ENCODE measurements at places on chromosomes 1 and 21.

DNA sequence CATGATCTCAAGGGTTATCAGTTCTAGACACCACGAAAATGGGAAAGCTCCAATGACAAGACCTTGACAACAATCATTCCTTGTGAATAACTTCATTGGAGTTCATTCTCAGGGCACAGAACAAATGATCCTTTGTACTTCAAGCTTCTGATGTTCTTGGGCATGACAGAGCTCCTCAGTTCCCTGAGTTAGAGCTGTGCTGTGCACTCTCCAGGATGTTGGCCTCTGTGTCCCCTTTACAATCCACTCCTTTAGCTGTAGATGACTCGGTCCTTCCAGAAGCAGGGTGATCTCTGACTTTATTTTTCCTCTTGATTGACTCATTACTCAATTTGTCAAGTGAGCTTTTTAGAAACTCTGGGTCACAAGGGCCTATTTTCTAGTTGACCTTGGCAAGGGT is 3.9 kb upstream of the FAM78B start:
- DNase-seq, result no peak

DNA sequence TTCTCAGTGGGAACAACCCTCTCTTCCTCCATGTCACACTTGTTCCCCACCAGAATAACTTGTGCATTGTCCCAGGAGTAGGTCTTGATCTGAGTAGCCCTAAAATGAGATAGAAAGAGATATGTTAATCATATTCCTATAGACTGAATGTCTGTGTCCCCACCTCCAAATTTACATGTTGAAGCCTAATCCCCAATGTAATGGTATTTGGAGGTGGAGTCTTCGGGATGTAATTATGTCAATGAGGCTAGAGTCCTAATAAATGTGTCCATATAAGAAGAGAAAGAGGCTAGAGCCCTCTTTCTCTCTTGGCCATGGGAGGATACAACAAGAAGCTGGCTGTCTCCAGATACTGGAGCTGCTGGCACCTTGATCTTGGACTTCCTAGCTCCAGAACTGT is 54.8 kb upstream of the NRDC start:
- DNase-seq, result no peak

DNA sequence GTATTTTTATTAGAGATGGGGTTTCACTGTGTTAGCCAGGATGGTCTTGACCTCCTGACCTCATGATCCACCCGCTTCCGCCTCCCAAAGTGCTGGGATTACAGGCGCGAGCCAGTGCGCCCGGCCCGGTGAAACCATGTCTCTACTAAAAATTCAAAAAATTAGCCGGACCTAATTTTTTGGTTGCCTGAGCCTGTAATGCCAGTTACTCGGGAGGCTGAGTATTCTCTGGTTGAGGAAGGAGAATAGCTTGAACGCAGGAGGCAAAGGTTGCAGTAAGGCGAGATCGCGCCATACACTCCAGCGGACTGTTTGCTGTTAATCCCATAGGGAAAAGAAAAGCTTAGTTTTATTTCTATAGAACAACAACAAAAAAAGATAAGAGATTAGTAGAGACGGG is 29.9 kb upstream of the HJV start:
- DNase-seq, result no peak

DNA sequence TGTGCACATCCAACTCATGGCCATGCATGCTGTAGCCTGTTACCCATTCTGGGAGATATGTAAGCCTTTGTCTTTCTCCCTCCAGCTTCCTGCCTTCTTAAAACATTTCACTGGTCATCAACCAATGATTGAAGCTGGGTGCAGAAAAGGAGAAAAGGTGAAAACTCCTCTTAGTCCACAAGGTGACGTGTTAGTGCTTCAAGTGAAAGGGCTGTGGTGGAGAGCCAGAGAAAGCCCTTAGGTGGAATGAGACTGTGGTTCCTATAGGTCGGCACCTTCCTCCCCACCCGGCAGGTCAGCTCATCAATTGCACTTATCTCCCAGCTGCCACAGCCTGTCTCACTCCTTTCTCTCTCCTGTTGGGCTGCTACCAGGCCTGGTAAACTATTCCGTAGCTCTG is 30.4 kb downstream of the ERG start:
- no peak for DNase-seq

DNA sequence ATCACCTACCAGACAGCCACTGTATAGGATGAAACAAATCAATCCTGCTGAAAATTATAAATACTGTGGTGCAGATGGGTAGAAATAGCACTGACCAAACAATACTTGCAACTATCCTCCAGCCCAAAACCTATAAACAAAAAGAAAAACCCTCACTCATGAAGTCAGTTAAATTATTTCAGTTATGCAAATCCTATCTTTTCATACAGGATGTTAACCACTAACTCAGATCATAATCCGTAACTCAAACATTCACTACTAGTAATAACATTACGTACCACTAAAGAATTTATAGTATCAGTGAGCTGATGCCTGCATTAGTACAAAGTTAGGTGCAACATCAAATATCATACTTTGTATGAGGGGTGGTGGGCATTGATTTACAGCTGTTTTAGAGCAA is 2.6 kb downstream of the NDC1 start:
- DNase-seq, result no peak

DNA sequence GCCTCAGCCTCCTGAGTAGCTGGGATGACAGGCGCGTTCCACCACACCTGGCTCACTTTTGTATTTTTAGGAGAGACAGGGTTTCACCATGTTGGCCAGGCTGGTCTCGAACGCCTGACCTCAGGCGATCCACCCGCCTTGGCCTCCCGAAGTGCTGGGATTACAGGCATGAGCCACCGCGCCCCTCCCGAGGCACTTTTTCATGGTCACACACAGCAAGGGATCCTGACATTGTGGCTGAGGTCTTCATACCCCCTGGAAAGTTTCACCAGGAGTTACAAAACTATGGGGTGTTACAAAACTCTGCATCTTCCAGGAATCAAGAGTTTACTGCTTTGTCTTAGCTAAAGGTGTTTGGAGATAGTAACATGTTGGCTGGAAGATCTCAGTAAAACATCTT is 234.3 kb upstream of the TMEM51 start:
- no peak for DNase-seq

DNA sequence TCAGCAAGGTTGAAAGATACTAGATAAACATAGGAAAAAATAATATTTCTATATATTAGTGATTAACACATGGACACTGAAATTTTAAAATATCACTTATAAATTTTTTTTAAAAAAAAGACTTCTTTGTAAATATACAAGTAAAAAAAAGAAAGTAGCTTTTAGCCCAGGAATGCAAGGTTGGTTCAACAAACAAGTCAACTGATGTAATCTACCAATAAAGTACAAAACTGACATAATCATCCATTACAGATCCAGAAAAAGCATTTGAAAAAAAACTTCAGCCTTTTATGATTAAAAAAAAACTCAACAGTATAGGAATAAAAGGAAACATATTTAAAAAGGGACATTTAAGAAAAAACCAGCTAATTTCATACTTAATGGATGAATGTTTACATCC is 48.4 kb downstream of the TRMT1L start:
- DNase-seq, result no peak

- no peak for DNase-seq
Observed at GRCh38 chr1:39969531-39970270, 14.8 kb downstream of the MFSD2A start.

DNA sequence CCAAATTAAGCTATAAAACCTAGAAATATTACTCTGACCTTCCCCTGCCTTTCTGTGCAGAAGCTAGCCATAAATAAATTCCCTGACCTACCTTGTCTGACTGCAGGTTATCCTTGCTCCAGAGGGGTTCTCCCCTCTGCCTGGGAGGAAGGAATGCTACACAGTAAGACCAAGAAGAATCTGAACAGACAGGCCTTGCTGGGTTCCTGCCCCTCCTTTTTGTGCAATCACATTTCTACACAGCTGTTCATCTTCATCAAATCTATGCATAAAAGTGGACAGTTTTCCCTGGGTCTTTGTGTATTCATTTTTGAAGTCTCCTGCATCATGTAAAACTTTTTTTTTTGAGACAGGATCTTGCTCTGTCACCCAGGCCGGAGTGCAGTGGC is 50.6 kb downstream of the DNTTIP2 start:
- DNase-seq, result no peak

- DNase-seq, result no peak
Observed at GRCh38 chr1:180343921-180344769, 114.1 kb downstream of the LHX4 start.

- DNase-seq, result no peak
Observed at GRCh38 chr1:233217832-233218231, 77.7 kb downstream of the PCNX2 start.

DNA sequence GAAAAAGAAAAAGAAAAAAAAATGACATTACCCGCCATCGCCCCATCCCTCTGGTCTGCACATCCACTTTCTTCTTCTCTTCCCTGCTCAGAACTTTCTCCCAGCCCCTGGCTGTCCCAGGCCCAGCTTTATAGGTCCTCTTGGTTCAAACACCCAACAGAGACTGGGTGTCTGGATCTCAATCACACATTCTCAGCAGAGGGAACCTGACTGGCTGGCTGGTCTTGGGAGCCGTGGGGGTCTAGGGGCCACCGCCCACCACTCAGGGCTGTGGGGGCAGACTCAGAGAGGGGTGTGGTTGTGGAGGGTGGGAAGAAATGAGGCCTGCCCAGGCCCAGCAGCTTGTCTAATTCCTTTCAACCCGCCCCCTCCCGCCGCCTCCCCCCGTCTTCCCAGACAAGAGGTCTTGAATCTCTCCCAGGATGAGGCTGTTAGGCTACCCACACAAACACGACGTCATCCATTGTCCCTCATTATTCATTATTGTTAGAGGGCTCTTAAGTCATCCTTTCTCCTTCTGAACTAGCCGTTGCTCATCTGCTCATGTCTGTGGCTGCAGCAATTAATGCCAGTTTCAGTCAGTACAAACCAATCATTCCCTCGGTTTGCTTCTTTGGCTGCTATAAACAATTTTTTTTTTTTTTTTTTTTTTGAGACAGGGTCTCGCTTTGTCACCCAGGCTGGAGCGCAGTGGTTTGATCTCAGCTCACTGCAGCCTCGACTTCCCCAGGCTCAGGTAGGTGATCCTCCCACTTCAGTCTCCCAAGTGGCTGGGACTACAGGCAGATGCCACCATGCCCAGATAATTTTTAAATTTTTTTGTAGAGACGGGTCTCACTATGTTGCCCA is 40.6 kb upstream of the CLIC4 start:
- DNase-seq, result no peak

DNA sequence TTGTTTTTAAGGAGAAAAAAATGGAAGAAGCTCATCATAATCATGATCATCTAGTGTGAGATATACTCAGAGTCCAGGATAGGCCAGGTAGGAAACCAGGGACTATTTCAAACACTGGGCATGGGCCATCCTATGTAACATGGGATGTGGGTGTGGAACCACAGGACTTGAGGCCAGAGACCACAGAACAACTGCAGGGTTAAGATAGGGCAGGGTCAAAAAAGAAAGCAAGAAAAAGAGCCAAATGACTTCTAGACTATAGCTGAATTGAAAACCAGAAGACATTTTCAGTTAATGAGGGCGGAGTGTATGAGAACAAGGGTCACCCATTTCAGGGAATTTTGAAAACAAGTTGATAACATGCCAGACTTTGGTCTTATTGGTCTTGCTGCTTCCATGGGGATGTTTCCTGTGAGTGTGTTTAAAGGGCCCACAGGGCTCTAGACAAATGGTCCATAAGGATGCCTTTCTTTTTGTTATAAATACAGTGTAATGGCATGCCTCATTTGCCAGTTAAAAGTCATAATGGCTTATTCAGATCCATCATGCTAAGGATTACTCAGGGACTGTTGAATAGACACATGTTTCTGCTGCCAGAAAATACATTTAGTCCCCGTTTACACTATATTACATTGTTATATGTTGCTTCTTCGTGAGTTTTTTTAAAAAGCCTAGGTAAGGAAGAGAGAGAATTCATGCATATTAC is 182.0 kb upstream of the C21orf91 start:
- no peak for DNase-seq

DNA sequence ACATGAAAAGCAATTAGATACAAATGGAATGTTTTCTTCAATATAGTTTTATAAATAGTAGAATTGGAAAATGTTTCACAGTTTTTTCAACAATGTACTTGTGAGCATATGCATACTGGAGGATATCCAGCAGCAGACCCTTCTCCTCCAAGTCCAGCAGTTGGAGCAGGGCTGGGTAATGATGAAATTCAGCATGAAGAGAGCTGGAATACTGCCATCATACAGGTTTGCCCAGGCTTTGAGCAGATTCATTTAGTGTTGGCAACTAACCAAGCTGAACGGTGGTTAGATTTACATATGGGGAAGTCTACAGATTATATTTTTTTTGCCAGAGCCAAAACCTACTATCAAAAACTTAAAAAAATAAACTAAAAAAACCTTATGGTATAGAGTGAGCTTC is 38.3 kb downstream of the WDR3 start:
- DNase-seq, result no peak

DNA sequence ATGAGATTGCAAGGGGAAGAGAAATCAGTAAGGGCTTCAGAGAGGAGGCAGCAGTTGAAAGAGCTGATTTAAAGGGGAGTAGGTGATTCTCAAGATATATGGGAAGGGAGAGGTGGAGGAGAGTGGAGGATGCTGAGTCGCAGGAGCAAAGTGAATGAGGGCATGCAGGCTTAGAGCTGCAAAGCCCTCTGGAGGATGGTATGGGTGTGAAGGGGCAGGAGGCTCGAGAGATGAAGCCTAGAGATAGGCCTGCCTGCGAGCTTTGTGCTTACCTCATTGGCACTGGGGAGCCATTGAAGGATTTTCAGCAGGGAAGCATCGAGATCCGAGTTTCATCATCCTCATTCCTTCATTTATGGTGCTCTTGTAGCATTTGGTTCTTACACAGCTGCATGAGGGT is 15.8 kb upstream of the SH2D2A start:
- DNase-seq, result no peak

DNA sequence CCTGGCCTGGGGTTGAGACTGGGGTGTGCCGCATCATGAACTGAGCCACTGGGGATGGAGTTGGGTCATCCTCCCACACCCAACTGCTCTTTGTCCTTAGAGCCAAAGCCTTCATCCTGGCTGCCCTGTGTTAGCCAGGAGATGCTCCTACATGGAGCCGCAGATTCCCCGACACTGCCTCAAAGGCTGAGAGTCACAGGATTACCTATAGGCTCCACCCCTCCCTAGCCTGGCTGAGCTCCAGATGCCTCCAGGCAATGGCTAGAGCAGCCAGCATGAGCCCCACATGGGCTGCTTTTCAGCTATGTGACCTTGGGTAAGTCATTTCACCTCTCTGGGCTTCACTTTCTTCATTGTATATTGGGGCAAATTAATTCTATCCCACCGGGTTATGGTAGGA is 119.9 kb upstream of the POU3F1 start:
- DNase-seq, result no peak

- DNase-seq, result peak; percentile 68
Observed at GRCh38 chr1:27527223-27527889, 37.4 kb upstream of the WASF2 start.

- no peak for DNase-seq
Observed at GRCh38 chr1:161973924-161974845, 49.5 kb downstream of the OLFML2B start.
